Right atrium auricular region (tissue), 2 donors: ENCODE measurements at places on chromosomes 2 and 18.
A peak's percentile ranks its signal among the peaks of the same experiment; 100 is the strongest.

GRCh38 chr18:54284535-54284934 lies 15.2 kb downstream of the POLI start:
- no peaks in the 10 kb centered on the region for H3K4me1 ChIP-seq
- H3K27me3 ChIP-seq = no peaks in the 10 kb centered on the region
- no peak overlapping the region for H3K27ac ChIP-seq
- no peak for DNase-seq

DNA sequence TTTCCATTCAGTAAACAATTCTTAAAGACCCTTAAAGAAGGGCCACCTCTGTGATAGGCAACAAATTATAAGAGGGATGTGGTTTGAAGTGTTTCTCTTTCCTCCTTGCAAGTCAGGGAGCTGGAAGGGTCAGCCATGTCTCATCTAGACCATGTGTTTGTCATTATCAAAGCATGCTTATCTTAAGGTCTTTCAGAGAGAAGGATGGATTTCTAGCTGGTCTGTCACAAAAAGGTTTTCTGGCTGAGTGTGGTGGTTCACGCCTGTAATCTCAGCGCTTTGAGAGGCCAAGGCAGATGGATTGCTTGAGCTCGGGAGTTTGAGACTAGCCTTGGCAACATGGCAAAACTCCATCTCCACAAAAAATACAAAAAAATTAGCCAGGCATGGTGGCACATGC lies 59.2 kb upstream of the PEX13 start:
- H3K27ac ChIP-seq = no peak overlapping the region
- no peaks in the 10 kb centered on the region for H3K27me3 ChIP-seq
- H3K36me3 ChIP-seq = no peaks in the 10 kb centered on the region
- H3K4me3 ChIP-seq = no peak overlapping the region

DNA sequence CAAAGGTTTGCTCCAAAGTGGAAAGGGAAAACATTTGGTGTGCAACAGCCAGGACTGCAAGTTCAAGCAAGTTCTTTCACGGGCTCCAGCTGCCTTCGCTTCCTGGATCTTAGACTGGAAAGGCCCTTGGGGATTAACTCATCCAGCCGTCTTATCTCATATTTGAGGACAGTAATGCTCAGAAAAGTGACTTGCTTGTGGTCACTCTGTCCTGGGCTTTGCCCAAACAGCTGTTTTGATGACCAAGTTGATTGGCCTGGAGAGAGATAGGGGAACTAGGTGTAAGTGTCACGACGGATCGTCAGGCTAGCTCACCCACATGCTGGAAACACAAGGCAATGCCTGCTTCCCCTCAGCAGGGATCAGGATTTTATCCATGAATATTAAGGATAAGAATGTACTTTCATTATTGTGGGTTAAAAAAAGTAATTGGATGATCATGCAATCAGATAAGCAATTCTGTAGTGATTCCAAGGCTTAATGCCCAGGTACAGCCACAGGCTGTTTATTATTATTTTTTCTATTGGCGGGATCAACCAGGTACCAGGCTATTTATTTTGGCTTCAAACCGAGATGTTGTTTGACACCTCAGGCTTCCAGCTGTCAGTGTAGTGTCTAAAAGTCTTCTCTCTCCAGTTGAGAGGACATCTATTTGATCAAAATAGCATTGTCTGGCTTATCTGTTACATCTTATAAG lies 162.5 kb upstream of the EPAS1 start:
- H3K36me3 ChIP-seq = no peaks in the 10 kb centered on the region
- peaks cover 44% of the 10 kb centered on the region for H3K4me1 ChIP-seq
- H3K27me3 ChIP-seq = no peaks in the 10 kb centered on the region
- H3K4me3 ChIP-seq = no peak overlapping the region
- peak; percentile 83 for DNase-seq

DNA sequence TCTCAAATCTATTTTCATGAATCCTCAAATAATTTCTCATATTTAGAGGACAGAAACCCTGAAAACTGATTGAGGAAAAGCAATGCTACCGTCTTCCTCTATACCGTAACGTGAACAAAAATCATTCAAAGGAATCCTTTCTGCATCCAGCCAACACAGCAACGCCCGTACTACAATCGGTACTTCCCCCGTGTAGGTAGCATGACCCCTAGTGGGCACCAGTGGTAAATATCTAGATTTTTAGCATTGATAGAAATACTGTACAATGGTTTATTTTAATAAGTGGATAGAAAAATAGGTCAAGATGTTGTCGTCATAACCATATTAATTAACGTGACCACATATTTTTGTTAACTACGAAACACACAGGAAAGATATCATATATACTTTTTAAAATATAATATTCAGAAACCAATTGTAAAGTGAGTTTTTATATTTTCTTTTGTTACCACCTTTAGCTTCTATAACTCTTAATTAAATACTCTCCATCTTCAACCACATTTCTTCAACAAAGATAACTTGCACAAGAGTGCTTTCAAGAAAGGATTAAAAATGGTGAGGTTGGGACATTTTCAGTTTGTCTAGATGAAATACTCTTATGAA lies 194.1 kb downstream of the SS18 start:
- H3K36me3 ChIP-seq = no peaks in the 10 kb centered on the region
- H3K27ac ChIP-seq = no peak overlapping the region
- no peaks in the 10 kb centered on the region for H3K4me1 ChIP-seq
- no peaks in the 10 kb centered on the region for H3K27me3 ChIP-seq
- DNase-seq = no peak
- H3K4me3 ChIP-seq = no peak overlapping the region

DNA sequence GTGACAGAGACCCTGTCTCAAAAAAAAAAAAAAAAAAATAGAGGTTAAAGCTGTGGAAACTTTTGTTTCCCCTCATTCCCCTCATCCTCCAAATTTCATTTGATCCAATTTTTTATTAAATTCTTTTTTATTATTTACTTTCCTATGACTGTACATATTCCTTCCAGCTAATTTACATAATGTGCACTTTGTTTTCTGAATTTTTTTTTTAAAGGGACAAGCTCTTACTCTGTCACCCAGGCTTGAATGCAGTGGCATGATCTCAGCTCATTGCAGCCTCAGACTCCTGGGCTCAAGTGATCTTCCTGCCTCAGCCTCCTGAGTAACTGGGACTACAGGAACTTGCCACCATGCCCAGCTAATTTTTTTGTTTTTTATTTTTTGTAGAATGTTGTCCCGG lies 10.3 kb downstream of the ANKAR start:
- no peak overlapping the region for H3K4me3 ChIP-seq
- H3K36me3 ChIP-seq = no peaks in the 10 kb centered on the region
- H3K27me3 ChIP-seq = no peaks in the 10 kb centered on the region
- no peak for DNase-seq

- H3K4me3 ChIP-seq = no peak overlapping the region
- H3K27me3 ChIP-seq = no peaks in the 10 kb centered on the region
- no peaks in the 10 kb centered on the region for H3K4me1 ChIP-seq
- no peaks in the 10 kb centered on the region for H3K36me3 ChIP-seq
- DNase-seq = no peak
Measured at GRCh38 chr2:241981076-241981700, 111.7 kb downstream of the RTP5 start.

GRCh38 chr2:182870227-182870626 lies 3.8 kb upstream of the FRZB start:
- H3K4me3 ChIP-seq = no peak overlapping the region
- no peak for DNase-seq
- H3K36me3 ChIP-seq = no peaks in the 10 kb centered on the region
- no peaks in the 10 kb centered on the region for H3K27me3 ChIP-seq

GRCh38 chr2:222269132-222269531 lies 29.7 kb downstream of the PAX3 start:
- H3K36me3 ChIP-seq = no peaks in the 10 kb centered on the region
- no peak overlapping the region for H3K27ac ChIP-seq

- H3K36me3 ChIP-seq = no peaks in the 10 kb centered on the region
- H3K4me3 ChIP-seq = no peak overlapping the region
- no peaks in the 10 kb centered on the region for H3K27me3 ChIP-seq
- no peaks in the 10 kb centered on the region for H3K4me1 ChIP-seq
- peak overlapping the region; percentile 68 for H3K27ac ChIP-seq
Measured at GRCh38 chr2:145000376-145000775, 480.5 kb upstream of the ZEB2 start.

DNA sequence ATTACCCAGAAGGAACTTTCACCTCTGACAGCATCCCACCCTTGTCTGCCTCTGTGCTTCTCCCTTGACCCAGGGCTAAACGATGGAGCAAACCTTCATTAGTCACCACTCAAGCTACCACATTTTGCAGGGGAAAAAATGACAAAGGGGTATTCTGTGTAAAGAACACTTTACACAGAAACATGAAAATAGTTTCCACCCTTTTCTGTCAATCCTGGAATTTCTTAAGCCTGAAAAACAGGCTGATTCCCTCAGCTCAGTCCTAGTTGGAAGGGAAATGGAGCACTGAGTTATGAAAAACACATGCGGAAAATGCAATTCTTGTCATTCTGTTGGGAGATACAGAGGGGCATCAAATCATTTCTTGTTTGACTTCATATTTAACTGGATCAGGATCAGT lies 175.0 kb upstream of the HNRNPA3 start:
- H3K27me3 ChIP-seq = no peaks in the 10 kb centered on the region
- no peaks in the 10 kb centered on the region for H3K4me1 ChIP-seq
- no peak overlapping the region for H3K4me3 ChIP-seq
- H3K27ac ChIP-seq = no peak overlapping the region
- no peaks in the 10 kb centered on the region for H3K36me3 ChIP-seq

GRCh38 chr18:27825689-27826088 lies 351.2 kb downstream of the CDH2 start:
- DNase-seq = no peak
- no peaks in the 10 kb centered on the region for H3K36me3 ChIP-seq

GRCh38 chr2:149261692-149262091 lies 68.7 kb upstream of the LYPD6 start:
- no peak overlapping the region for H3K27ac ChIP-seq
- no peak for DNase-seq
- no peaks in the 10 kb centered on the region for H3K4me1 ChIP-seq
- H3K27me3 ChIP-seq = no peaks in the 10 kb centered on the region

DNA sequence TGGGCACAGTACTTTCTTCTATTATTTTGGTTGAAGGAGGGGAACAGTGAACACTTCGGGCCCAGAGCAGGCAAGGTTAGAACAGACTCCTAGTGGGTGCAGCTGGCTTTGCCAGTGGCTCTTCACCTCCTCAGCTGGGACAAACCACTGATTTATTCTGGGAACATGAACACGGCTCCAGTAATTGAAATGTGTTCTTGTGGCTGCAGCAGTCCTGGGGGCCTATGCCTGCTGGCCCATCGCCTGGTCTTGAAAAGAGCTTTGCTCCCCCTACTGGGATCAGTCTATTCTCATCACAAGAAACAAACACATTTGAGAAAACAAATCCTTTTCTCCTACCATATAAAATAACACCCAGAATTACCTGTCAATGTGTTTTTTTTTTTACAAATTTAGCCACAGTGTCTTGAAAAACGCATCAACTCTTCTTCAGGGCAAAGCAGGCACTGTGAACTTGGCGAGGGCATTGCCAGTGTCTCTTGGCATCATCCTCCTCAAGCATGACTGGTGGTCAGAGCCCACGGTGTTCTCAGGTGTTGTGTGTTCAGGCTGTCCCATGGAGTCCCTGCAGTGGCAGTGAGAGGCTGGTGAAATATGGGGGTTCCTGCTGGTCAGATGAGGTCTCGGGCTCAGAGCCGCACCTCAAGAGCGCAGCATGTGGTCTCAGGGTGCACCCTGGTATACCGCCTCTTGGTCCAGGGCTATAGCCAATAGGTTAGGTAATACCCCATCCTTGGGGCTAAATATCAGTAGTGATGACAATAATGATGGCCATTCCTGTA lies 51.3 kb downstream of the RNF144A start:
- no peaks in the 10 kb centered on the region for H3K36me3 ChIP-seq
- no peak for DNase-seq
- no peak overlapping the region for H3K4me3 ChIP-seq
- no peak overlapping the region for H3K27ac ChIP-seq
- no peaks in the 10 kb centered on the region for H3K27me3 ChIP-seq

DNA sequence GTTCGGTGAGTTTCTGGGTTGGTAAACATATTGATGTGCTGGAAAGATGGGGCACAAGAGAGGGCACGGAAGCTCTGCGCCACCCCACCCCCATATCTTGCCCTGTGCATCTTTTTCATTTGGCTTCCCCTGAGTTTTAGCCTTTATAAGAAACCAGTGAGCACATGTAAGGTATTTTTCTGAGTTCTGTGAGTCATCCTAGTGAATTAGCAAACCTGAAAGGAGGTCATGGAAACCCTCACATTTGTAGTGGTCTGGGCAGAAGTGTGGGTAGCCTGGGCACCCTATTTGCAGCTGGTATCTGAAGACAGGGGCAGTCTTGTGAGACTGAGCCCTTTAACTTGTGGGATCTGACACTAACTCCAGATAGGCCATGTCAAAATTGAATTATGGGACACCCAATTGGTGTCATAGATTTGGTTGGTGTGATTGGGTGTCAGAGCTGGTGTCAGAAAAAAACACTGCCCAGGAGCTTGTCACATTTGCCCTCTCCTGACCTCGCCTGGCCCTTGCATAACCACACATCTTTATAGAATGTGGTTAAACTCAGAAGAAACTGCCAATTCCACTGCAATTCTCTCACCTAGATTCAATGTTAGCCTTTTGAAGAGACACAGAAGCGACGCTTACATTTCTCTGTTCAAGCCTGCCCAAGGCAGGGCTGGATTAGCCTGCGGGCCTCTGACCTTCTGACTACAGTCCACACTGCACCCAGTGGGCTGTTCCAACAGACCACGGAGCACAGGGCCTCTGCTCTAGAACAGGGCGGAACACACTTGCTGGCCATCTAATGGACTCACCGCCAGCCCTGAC lies 12.0 kb upstream of the GALM start:
- no peaks in the 10 kb centered on the region for H3K27me3 ChIP-seq
- DNase-seq = no peak
- H3K4me3 ChIP-seq = no peak overlapping the region
- H3K4me1 ChIP-seq = no peaks in the 10 kb centered on the region
- H3K36me3 ChIP-seq = no peaks in the 10 kb centered on the region
- H3K27ac ChIP-seq = peak overlapping the region; percentile 29

DNA sequence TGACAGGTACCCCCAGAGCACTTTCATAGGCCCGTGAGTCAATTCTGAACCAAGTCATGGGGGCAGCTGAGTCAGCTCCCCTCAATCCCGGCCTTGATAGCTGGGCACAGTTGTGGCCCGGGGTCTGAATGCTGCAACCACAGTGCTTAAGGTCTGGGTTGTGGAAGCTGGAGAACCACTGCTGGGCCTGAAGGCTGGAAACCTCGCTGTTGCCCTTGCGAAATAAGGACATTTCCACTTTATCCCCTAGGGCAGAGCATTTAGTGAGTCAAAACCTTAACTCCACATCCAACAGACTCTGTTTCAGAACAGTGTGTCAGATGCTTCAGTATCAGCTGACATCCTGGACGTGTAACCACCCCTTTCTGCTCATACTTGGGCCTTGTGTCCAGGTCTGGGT lies 58.6 kb downstream of the SP110 start:
- H3K4me1 ChIP-seq = no peaks in the 10 kb centered on the region
- no peaks in the 10 kb centered on the region for H3K27me3 ChIP-seq
- H3K36me3 ChIP-seq = no peaks in the 10 kb centered on the region
- H3K27ac ChIP-seq = no peak overlapping the region
- no peak for DNase-seq

GRCh38 chr2:205764270-205764746 lies 82.0 kb downstream of the NRP2 start:
- no peak overlapping the region for H3K4me3 ChIP-seq
- peak overlapping the region; percentile 17 for H3K27ac ChIP-seq
- peaks cover 20% of the 10 kb centered on the region for H3K4me1 ChIP-seq
- DNase-seq = no peak
